ENCODE measurements at places on chromosomes 1 and 21.

GRCh38 chr1:101346419-101346818, 109.6 kb downstream of the S1PR1 start:
- no peak for DNase-seq

GRCh38 chr1:117644696-117645311, 39.0 kb downstream of the TENT5C start:
- DNase-seq, result no peak

- no peak for DNase-seq
Measured at GRCh38 chr1:56360021-56360420, 219.3 kb downstream of the PLPP3 start.

GRCh38 chr1:226318471-226318870, 9.5 kb upstream of the LIN9 start:
- DNase-seq, result no peak
